ENCODE measurements at places on chromosomes 12 and 14. TPM values are rescaled to one million over a fixed set of nuclear protein-coding genes. Genes with fewer than 3 reads are reported as not detected.

Gene CMKLR1
- total RNA-seq: 0.03 TPM

Gene FOXM1
- 71.2 TPM for total RNA-seq

Gene CKB
- 436 TPM for total RNA-seq

Gene SLC6A13
- total RNA-seq: 0.57 TPM

Gene RGS6
- total RNA-seq: not detected

Gene PLCZ1
- not detected for total RNA-seq

Gene SPSB2
- 11.6 TPM for total RNA-seq

Gene BMP4
- 0.87 TPM for total RNA-seq

- no peak for DNase-seq
Observed at GRCh38 chr14:67856827-67857226, 37.2 kb downstream of the RAD51B start.

- DNase-seq: no peak
Observed at GRCh38 chr14:72743626-72744025, 150.3 kb downstream of the DPF3 start.

GRCh38 chr12:24591715-24592440, 357.0 kb downstream of the BCAT1 start:
- no peak for DNase-seq

- DNase-seq: no peak
Observed at GRCh38 chr14:50659327-50659974, 8.7 kb downstream of the SAV1 start.

DNA sequence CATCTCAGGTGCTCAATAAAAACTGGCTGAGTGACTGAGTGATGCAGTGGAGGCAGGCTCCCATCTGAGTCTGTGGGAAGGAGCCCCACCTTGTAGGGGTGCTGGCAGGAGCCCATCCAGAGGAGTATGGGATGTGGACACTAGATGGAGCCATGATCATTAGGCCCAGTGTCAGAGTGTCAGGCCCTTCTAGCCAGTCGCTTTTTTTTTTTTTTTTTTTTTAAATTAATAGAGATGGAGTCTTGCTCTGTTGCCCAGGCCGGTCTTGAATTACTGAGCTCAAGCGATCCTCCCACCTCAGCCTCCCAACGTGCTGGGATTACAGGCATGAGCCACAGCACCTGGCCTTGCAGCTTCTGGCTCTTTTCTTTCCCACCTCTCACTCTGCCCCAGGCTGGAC, 11.5 kb downstream of the RITA1 start:
- DNase-seq: peak; percentile 67

GRCh38 chr14:103729496-103730448, 14.2 kb downstream of the ZFYVE21 start:
- no peak for DNase-seq

DNA sequence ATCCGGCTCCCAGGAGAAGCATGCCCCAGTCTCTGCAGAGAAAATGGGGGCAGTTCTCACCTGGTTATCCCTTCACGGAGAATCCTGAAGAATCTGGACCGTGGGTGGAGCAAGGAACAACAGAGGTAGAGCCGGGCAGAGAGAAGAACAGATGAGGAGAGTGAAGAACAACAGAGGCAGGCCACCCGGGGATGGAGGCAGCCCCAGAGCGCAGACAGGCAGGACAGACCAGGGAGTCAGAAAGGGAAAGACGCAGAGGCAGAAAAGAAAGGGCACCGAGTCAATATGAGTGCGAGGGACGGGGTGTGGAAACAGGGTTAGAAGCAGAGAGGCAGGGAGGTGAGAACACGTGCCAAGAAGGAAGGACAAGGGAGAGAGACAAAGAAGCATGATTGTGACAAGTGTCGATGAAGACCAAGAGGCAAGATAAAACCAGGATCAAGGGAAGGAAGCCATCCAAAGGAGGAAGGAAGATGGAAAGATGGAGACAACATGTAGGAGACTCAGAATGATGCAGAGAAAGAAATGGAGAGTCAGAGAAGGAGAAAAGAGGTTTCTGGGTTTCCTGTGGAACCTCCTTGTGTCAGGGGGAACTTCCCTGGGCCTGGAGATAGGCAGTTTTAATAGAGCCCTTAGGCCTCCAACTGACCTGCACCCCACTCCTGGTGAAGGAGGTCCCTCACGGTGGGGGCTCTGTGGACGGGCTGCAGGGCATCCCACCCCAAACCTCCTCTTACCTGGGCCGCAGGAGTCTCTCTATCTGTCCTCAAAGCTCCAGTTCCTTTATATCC, at the start of gene MYH6:
Gene MYH6 (minus strand): TSS at position 758 of the 791 bp plus-strand sequence. CDS start 1,050 bp downstream, outside the sequence.
- DNase-seq: no peak

- no peak for DNase-seq
Observed at GRCh38 chr12:121505513-121505912, 75.3 kb downstream of the KDM2B start.

GRCh38 chr12:10260927-10261326, 46.7 kb upstream of the KLRD1 start:
- DNase-seq: no peak

GRCh38 chr12:92224685-92225331, 79.2 kb upstream of the BTG1 start:
- no peak for DNase-seq

GRCh38 chr12:77161944-77162343, 96.6 kb upstream of the E2F7 start:
- DNase-seq: no peak

DNA sequence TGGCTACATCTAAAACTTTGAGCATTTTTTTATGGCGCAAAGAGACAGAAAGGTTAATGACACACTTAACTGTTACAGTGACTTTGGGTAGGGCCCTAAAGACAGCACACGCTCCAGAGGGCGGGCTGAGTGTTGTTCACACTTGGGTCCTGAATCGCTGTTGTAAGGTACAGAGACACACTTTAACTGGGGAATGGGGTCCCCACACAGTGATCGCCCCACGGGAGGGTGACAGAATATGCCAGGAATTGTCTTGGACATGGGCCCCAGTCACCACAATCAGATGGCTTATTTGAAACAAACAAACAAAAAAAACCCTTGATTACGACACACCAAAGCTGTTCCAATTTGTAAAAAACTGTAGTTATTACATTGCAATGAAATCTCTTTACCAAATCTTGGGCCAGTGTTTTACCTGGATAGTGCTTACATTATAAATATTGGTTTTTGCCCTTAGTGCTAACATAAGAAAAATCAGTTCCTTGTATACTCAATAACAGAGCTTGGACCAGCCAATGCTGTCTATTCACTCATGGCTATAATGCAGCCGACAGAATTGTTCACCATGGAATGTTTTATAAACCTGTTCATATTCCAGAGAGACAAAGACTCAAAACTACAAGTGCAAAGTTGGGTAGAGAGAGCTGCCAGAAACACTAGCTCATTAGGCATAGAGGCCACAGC, 28.3 kb downstream of the KCTD10 start:
- no peak for DNase-seq

- DNase-seq: no peak
Observed at GRCh38 chr14:24037658-24038037, 14.2 kb upstream of the CARMIL3 start.

DNA sequence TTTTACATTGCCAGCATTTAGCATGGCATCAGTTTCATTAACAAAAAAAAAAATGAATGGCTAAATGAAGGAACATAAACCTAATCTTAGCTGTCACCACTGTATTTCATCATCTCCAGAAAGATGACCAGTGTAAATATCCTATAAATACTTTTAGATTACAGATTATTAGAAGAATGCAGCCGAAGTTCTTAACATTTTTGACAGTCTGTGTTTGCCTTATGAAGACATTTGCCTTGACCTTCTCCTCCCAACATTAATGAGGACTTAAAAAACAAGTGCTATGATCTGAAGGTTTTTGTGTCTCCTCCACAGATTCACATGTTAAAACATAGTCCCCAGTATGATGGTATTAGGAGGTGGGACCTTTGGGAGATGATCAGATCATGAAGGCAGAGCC, 253.0 kb downstream of the SNAPC1 start:
- no peak for DNase-seq

DNA sequence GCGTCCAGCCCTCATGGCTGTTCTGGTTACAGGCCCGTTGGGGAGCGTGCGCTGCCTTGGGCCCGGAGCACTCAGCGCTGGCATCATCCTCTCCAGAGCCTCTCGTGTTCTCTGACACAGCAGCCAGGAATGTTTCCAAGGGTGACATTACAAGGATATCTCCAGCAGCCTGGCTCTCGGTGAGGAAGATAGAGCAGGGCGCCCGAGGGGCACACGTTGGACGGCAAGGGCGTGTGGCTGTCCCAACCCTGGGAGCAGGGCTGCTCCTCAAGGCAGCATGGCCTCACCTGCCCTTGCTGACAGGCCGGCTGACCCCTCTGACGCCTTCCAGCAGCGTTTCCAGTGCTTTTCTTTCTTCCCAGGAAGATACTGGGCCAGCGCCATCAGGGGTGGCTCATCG, 14.4 kb downstream of the LRCOL1 start:
- no peak for DNase-seq

DNA sequence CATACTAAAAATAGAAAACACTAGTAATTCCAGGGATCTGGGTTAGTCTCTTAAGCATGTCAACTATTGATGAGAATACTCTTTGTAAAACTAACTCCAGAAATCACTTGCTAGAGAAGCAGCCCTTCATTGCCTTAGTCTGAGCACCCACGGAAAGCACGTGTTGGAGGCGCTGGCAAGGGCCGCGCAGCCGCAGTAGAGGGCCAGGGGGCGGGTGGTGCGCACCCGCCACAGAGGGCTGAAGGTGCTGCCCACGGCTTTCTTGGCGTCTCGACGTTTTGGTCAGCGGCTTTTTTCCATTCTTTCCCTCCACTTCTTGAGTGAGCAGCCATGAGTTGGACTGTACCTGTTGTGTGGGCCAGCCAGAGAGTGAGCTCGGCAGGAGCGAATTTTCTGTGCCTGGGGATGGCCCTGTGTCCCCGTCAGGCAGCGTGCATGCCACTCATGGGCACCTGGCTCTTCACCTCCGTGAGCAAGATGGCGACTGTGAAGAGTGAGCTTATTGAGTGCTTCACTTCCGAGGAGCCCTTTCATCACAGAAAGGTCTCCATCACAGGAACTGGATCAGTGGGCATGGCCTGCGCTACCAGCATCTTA, 68.4 kb upstream of the PPM1H start:
- no peak for DNase-seq

GRCh38 chr12:82835217-82835616, 148.5 kb downstream of the TMTC2 start:
- DNase-seq: no peak

DNA sequence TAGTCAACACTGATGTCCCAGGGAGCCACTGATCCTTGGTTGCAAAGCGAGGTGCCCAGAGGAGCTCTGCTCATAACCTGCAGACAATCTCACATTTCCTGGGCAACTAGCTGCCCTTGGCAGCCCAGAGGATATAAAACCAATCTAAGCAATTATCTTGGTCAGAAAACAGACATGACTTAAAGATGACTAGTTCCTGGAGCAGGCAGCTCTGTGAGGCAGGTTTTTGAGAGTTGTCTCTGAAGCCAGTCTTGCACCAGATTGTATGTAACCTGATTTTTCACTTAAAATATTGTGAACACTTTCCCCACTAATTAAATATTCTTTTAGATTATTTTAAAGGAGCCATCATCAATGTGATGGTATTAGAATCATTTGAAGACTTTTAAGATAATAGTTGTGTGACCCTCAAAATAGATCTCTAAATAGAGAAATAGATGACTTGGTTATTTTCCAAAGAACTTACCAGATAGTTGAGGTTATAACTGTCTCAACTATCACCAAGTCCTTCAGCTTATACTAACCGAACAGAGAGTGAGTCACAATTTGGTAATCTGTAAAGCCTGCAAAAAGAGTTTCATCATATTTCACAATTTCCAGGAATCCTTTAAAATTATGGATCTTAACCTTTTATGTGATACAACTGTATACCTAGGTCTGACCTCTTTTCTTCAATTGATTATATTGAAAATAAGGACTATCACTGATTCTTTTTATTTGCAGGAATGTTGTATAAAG, 75.9 kb downstream of the LIN7A start:
- DNase-seq: no peak

DNA sequence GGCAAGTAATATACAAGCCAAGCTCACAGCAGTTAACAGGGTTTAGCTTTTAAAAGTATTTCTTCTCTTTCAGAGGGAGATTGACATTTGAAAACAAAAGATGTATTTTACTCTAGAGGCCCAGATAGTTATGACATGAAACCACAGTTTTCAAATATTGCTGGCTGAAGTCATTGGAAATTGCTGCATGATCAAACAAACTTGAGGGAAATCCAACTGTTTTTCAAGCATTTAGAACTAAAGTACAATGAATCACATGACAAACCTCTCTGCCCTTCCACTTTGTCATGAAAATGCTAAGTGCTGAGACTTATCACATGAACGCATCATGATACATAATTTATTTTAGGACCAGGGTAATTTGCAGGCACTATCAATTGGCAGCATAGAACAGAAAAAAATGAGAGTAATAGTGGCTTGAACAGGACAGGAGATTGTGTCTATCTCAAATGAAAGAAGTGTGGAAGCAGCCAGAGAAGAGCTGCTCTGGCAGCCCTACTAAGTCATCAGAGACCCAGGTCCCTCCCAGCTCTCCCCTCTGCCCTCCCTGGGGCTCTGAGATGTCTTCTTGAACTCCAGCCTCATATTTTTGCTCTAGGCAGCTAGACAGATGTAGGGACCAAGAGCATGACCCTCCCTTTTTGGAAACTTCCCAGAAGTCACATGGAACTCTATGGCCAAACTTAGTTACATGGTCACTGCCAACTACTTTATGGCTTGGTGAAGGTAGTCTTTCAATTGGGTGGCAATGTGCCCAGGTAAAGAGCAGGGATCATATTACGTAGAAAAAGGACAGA, 90.1 kb upstream of the PELI2 start:
- no peak for DNase-seq

DNA sequence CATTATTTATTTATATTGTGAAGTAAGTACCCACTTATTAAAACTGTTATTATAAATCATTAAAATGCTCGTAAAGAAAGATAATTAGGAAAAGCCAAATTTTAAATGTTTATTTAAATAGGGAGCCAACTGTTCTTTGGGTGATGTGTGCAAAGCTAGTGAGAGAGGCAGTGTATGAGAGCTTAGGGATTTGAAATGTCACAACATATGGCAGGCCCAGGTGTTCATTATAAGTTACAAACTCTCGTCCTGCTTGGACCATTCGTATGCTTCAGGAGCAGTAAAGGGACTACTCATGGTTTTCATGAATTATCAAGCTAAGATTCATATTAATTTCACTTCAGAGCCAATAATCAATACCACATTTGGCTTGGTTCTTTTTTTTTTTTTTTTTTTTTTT, 154.5 kb downstream of the TGFB3 start:
- no peak for DNase-seq

DNA sequence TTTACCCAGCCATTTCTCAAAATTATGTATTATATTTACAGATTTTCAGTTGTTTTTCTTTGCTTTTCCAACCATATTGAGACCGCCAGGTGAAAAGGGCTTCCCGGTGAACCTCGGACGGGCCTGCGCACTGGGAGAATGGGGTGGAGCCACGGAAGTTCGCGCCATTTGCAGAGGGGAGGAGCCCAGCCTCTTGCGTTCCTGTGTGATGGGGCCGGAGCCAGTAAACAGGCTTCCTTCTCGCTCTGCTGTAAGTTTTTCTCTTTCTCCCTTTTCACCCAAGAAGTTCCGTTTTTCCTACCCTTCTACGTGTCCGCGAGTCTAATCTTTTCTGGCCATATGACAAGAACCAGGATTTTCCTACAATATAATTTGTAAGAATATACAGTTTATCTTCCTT, 1108.8 kb upstream of the SEL1L start:
- DNase-seq: no peak
